HEK293T (cell line): ENCODE measurements at places on chromosomes 6 and 20.

DNA sequence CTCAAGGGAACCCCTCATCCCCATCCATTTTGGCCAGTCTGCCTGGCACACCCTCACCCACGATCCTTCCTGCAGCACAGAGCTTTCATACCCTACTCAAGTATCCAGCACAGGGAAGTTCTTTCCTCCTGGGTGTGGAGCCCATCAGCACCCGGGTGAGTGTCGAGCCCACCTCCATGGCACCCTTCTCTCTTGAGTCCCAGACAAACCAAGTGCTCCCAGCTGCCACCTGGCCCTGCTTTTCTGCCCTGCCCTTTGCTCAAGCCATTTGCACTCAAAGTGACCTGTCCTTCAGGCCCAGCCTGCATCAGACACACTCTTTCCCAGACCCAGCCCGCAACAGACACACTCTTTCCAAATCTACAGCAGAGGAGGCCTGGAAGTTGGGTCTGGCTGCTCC is 257.2 kb downstream of the DLL1 start:
- DNase-seq: no peak

- no peak for DNase-seq
These were observed 24.4 kb downstream of the GRIK2 start for GRCh38 chr6:101417900-101418299.

- DNase-seq: no peak
These were observed 26.6 kb upstream of the ELMO2 start for GRCh38 chr20:46433051-46433450.

DNA sequence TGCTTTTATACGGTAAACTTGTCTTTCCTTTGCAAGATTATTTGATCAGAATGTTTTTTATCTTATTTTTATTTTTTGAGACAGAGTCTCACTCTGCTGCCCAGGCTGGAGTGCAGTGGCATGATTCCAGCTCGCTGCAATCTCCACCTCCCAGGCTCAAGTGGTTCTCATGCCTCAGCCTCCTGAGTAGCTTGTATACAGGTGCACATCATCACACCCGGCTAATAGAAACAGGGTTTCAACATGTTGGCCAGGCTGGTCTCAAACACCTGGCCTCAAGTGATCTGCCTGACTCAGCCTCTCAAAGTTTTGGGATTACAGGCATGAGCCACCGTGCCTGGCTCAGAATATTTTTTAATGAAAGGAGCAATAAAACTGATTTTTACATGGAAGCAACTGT is 8.9 kb upstream of the LPIN3 start:
- DNase-seq: no peak

DNA sequence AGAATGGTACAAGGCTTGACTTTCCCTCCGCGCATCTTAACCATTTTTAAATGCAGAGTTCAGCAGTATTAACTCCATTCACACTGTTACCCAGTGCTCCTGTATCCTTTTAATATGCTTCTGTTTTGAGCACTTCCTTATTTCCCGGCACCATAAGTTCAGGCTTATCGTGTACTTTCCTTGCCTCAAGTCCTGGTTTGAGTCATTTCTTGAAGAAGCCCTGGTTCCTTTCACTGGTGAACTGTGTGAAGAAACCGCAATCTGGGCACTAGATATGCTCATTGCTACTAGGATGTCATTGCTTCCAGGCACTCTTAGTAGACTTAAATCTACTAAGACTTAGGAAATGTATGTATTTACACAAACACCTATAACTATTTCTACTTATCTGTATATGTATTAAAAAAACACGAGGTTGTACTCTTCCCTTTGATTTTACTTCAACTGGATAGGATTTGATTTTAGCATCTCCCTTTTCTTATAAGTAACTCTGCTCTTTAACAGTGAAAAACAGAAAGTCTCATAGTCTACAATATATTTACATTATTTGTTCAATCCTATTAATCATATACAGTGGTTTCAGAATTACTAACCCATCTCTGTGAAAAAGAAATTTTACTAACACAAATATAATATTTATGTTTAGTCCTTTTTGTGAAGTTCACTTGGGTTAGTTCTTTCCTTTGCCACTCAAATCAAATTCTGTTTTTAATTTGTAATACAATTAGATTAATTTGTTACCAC is 135.5 kb downstream of the CDKAL1 start:
- no peak for DNase-seq

GRCh38 chr6:2809015-2809414 is 32.6 kb downstream of the SERPINB1 start:
- no peak for DNase-seq

DNA sequence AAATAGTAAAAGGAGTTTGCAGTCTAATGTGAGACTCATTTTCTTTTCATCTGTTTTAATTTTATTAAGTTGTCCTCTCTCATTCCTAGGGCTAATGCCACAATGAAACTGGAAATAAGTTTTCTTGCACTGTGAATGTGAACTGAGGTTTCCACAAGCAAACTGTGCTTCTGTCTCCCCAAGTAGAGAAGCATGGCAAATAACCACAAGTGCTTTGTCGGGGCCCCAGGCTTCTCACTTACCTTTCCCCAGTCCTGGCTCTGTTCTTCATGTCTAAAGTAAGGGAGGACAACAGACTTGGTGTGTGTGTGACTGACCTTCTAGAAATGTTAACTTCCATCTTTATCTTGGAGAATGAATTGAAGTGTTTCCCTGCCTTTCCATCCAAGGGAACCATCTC is 80.8 kb downstream of the CBFA2T2 start:
- DNase-seq: no peak

- DNase-seq: no peak
These were observed 251.1 kb upstream of the RAB32 start for GRCh38 chr6:146292506-146292905.

GRCh38 chr20:56985066-56985685 is 281.3 kb downstream of the BMP7 start:
- no peak for DNase-seq

- no peak for DNase-seq
These were observed 89.2 kb downstream of the RSPH3 start for GRCh38 chr6:158910484-158911440.

DNA sequence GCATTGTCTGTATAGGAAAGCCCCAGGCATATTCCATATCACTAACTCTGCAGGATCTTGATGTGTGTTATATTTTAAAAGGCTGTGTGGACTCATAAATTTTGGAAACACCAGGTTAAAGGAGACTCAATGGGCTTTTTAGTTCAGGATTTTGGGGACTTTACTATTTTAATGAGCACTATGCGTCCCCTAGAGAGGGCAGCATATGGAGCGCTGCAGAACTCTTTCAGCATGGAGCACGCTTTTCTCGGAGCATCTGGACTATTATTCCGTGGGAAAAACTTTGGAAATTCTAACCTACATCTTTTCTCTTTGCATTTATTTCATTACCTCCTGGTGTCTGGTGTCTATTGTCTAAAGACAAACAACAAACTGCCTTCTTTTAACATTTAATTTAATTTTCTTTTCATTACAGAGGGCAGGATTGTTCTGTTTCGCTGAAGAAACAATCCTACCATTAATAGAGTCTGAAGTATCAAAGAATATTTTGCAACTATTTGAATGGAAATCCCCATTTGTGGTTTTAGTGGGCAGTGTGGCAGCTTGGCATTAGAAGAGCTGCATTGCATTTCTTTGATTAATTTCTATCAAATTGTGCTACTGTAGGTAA is 399.9 kb upstream of the HSF2 start:
- DNase-seq: peak; percentile 13

- DNase-seq: no peak
These were observed 20.7 kb downstream of the GATA5 start for GRCh38 chr20:62454904-62455636.

GRCh38 chr6:21386744-21387143 is 206.8 kb upstream of the SOX4 start:
- no peak for DNase-seq

DNA sequence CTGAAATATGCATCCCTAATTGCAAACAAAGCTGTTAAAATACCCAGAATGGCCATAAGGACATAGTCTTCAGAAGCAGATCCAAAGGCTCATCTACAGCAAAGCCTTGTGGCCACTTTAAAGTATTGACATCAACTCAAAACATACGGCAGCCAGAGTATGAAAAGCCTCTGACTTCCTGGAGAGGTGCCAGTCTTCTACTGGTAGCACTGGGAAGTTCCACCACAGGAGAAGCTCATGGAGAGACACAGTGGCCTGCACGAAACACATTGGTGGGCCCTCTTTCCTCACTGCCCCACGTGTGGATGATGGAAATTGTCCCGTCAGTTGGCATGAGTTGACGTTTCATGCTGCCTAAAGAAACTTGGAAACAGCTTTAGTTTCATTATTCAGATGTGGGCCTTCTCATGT is 202.6 kb upstream of the HEY2 start:
- DNase-seq: peak; percentile 52

DNA sequence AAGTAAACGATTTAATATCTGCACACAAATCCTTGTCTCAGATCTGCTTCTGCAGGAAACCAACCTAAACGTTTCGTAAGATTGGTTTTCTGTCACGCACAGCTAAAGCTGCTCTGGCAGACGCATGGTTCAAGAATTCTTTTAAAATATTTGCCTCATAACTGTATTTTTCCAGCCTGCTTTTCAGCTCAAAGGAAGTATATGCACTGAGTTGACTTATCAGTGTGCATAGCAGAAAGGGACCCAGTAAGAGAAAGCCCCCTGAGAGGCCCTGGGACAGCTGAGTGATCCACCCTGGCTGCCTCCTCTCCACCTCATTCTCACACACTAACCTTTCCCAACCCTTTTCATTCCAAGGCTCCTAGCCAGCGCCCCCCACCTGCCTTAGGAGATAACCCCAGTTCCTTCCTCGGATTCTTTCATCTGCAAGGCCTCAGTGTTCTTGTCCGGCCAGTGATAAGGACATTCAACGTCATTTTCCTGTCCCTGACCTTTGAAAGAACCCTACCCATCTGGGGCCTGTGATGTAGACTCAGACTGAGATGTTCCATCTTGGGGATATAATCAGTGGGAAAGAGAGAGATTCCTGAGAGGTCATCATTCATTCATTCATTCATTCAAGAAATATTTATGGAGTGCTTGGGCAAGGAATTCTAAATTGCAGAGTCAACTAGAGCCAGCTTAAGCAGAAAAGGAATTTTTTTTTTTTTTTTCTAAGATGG is 22.4 kb upstream of the SLC9A8 start:
- DNase-seq: no peak

GRCh38 chr20:63330084-63330760 is 30.9 kb downstream of the CHRNA4 start:
- no peak for DNase-seq

DNA sequence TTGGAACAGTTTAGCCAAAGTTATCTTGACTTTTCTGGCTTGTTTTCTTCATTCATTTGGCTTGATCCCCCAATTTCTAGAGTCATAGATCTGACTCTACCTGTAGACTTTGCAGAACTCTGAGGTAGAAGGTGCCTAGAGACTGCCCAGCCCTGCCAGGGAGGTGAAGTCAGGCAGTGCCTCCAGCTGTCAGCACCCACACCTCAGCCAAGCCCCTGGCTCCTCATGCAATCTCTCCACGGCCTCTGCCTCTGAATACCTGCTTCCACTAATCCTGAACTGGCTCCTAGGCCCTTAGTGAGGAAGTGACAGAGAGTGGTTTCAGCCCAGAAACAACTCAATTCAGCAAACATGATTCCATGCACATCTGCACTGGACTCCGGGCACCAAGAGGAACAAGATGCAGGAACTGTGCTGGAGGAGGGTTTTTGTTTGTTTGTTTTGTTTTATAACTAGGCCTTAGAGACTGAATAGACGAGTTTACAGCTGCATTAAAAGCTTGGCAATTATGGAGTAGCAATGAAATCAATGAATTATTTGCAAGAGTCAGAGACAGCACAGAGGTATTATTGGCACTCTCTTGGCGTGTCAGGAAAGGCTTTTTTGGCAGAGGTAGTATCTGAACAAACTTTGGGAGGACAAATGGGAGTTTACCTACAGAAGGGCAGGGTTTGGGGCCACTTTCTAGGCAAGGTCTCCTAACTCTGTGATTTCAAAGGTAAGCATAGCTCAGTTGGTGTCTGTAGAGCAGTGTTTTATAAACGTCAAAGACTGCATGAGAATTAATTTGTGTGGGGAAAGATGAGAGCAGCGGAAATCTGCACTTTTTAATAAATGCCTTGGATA is 25.2 kb downstream of the TGM3 start:
- no peak for DNase-seq

- no peak for DNase-seq
These were observed 127.6 kb upstream of the BTBD3 start for GRCh38 chr20:11790046-11790445.

- no peak for DNase-seq
These were observed 193.2 kb upstream of the SALL4 start for GRCh38 chr20:51995551-51995951.

DNA sequence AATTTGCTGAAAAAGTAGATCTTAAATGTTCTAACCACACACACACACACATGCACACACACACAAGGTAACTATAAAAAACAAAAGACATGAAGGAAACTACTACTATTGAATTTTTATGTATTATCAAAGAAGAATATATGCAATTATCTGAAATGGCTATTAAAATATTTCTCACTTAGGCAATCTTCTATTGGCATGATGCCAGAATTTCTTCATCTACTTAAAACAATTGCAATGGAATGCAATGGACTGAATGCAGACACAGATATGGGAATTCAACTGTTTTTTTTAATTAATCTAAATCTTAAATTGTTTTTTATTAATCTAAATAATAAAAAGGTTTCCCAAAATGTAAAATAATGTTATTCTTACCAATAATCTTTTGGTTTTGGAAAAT is 152.6 kb upstream of the SMLR1 start:
- DNase-seq: no peak

DNA sequence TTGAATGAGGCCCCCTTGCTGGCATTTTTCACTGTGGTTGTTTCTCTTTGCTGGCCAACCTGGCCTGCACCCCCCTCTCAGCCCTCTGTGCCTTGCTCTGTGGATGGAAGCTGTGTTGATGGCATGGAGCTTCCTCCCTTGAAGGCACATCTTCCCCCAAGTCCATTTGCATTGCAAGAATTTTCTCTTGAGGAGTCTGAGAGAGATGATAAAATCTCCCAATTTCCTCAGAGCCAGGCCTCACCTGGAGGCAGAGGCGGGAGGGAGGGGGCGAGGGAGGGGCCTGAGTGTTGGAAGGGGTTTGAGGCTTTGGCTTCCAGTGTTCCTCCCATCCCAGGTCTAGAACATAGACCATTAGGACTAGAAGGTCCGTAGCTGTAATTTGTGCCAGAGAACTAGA is 175.1 kb downstream of the SCP2D1 start:
- no peak for DNase-seq

DNA sequence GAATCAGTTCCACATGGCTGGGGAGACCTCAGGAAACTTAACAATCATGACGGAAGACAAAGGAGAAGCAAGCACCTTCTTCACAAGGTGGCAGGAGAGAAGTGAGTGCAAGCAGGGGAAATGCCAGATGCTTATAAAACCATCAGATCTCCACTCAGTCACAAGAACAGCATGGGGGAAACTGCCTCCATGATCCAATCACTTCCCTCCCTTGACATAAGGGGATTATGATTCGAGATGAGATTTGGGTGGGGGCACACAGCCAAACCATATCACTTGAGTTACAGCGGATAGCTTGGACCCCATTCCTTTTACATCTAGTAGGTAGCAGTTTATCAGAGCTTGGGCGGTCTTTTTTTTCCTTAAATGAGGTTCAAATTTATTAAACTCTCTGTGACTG is 19.1 kb downstream of the AFDN start:
- no peak for DNase-seq

GRCh38 chr6:21522797-21523456 is 70.6 kb upstream of the SOX4 start:
- DNase-seq: peak; percentile 48

- DNase-seq: no peak
These were observed 47.4 kb downstream of the TGM2 start for GRCh38 chr20:38117635-38118034.
